Endothelial cell of umbilical vein (primary cell): ENCODE measurements at places on chromosomes 13 and 19.

DNA sequence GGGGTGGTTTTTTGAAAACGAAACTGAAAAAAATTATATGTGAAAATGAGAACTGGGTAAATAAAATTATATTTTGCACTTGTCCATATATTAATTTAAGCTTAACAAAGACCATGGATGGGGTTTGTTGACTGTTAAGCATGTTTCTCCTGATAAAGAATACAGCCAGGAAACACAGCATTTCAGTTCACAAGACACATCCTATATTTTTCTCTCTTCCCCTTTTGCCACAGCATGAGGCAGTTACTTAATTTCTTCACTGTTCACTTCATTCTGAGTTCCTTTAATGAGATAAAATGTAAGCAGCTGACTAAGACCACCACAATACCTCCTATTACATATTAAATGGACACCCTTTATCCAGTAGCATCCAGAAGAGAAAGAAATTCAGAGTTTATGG, 64.0 kb downstream of the RXFP2 start:
- DNase-seq, result no peak

GRCh38 chr13:22018836-22019210, 347.9 kb downstream of the FGF9 start:
- no peak for DNase-seq

GRCh38 chr13:20401931-20402856, 123.5 kb downstream of the CRYL1 start:
- DNase-seq, result no peak

DNA sequence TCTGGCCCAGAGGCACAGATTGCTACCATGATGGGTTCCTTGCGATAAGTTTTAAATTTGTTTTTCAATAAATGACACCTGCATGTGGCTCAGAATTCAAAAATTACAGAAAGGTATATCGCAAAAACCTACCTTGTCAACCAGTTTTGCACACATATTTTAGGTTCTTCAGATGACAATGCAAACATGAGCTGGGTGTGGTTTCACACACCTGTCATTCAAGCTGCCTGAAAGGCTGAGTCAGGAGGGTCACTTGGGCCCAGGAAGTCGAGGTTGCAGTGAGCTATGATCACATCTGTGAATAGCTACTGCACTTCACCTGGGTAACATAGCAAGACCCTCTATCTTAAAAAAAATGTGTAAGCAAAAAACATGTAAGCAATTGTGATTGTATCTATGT, 56.1 kb downstream of the DNM2 start:
- DNase-seq, result no peak

DNA sequence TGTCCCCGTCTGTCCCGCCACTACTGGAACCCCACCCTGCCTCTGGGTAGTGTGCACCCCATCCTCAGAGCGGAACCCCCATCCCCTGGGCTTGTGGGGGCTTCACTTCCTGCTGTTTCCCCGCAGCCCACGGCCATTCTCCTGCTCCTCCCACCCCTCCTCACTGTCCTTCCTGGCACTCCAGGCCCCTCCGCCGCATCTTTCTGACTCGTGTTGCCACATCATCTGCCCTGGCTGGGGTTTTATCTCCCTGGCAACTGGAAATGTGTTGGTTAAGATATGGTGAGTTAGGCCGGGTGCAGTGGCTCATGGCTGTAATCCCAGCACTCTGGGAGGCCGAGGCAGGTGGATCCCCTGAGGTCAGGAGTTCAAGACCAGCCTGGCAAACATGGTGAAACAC, 37.3 kb downstream of the KDM4B start:
- no peak for DNase-seq

- no peak for DNase-seq
Measured at GRCh38 chr13:67101730-67102467, 128.2 kb downstream of the PCDH9 start.

DNA sequence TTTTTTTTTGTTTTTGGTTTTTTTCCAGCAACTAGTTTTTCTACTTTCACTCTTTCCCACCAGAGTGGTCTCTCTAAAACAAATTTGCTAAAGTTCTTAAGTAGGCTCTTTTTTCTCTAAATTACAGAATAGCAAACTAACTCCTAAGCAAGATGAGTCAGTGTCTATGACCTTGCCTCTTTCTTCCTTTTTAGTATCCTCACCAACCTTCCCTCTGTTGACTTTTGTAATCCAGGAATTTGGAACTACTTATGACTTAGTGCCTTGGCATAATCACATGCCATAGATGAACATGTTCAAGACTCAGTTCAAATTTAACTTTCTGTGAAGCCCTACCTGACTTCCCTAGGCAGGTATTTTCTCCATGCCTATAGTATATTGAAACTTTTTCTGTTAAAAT, 32.3 kb upstream of the AKAP11 start:
- no peak for DNase-seq
